ENCODE measurements at places on chromosomes 6 and 20.

DNA sequence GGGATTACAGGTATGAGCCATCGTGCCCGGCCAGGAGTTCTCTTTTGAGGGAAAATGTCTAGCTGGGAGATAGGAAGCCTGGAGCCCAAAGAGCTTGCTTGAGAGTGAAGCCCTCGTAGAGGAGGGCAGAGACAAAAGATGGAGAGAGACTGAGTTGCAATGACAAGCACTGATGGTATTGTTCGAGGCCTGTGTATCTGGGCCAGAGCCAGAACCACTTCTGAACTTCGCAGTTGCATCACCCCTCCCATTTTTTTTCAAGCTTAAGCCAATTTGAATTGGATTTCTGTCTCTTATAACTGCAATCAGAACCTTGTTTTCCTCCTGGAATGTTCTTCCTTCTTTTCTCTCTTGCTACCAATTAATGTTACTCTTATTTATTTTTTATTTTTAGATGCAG is 83.1 kb downstream of the KCNB1 start:
- no peak for DNase-seq

- DNase-seq: no peak
Observed at GRCh38 chr6:25750906-25751305, 3.6 kb upstream of the SLC17A4 start.

DNA sequence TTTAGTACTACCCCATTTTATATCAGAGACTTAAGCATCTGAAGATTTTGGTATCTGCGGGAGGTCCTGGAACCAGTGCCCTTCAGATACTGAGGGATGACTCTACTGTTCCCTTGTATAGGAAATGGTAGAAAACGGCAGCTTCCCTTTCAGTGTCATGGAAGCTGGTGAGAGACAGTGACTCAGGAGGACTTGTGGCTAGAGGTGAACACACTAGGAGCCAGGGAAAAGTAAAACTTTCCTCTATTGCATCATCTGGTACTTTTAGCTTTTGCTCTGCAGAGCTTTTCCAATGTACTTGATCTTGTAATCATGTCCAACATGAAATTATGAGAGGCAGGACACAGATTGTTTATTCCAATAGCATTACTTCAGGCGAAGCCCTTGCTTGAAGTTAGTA is 45.0 kb downstream of the RNF144B start:
- no peak for DNase-seq

DNA sequence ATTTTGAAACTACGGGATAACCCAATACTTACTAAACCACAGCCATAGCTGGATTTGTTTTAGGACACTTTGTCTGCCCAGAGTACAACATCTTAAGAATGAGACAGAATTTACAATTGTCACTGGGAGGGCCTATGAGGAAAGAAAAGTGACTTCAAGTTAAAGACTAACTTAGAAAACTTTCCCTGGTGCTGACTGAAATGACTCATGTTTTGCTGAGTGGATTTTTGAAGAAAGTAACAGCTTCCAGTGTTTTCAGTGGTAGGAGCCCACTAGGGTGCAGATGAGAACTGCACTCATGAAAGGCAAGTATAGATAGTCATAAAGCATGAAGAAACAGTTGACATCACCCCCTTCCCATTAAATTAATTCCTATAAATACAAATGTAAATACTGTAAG is 988.2 kb upstream of the MAP3K7 start:
- no peak for DNase-seq

DNA sequence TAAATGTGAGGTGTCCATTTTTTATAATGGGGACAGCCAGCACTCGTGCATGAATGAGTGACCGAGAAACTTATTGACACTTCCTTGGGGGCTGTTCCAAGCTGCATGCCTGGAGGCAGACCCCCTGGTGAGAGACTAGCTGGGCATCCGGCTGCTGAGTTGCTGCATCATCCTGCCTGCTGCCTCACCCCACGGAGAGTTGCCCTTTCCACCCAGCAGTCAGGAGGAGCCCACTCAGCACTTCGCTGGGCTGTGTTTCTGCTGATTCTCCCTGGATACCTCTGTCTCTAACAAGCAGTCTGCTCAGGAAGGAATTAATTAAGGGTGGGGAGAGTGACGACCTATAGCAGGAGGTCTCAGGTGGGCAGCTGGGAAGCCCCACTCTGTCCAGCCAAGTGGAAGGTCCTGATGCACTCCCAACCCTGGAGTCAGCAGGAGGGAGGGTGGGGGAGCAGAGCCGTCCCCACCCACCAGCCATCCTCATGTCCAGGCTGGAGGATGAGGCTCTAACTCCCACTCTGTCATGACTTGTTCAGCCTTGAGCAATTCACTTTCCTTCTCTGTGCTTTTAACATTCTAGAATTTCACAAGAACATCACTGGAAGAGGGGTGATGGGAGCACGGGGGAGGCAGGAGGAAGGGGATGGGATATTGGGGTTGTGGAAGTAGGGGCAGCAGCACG is 177.3 kb downstream of the LRFN2 start:
- no peak for DNase-seq

GRCh38 chr6:144284478-144284782 is 705 bp upstream of the UTRN start:
- no peak for DNase-seq

DNA sequence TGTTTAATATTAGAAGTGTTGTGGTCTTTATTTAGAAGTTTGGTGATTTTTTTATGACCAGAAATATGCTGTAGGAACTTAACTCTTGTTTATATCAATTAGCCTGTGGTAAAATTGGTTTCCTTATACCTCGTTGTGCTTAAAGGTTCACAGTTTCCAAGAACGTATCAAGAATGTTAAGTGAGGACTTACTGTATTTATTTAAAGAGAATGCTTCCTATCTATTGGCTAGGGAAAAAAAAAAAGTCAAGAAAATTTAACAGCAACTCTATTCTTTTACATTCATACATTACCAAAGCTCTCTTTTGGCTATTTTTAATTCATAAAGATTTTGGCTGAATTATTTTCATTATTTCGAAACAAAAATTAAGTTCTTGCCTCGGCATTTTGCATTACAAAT is 1.6 kb downstream of the KIAA0319 start:
- DNase-seq: no peak

- DNase-seq: no peak
Observed at GRCh38 chr20:21234806-21235483, 68.2 kb upstream of the XRN2 start.

GRCh38 chr20:18428490-18429173 is 38.2 kb downstream of the DZANK1 start:
- DNase-seq: no peak

- DNase-seq: no peak
Observed at GRCh38 chr6:147099974-147100373, 104.2 kb upstream of the STXBP5 start.

DNA sequence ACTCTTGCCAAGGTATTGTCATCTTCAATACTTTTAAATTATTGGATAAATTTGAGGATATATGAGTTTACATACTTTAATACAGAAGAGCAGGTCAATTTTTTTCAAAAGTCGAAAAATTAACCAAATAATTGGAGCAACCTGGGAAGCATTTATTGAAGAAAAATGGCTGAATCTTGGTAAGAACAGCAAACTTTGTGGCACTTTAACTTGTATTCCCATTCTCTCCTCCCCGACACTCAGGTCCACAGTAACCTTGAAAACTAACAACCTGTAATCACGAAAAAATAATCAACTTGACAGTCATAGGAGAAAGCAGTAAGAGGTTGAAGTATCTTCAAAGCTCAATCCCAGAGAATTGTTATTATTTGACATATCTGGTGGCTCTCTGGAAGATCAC is 55.6 kb downstream of the THEMIS start:
- no peak for DNase-seq

GRCh38 chr6:54440549-54440948 is 132.3 kb downstream of the TINAG start:
- DNase-seq: no peak

DNA sequence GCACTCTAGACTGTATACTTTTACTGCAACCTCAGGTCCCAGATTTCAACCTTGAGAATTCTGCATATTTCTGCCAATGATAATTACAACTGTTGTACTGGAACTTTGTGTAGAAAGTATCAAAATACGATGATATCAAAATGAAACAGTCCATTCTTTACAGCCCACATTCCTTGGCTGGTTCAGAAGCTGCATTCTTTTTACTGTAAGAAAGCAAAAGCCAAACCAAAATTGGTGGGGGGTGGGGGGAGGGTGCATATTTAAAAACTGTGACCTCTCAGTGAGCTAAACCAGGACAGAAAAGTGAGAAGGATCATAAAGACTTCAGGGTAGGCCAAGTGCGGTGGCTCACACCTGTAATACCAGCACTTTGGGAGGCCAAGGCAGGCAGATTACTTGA is 41.8 kb upstream of the UBR2 start:
- no peak for DNase-seq

- no peak for DNase-seq
Observed at GRCh38 chr6:73743081-73743480, 47.1 kb downstream of the CD109 start.

GRCh38 chr6:23323897-23324296 is 754.5 kb downstream of the HDGFL1 start:
- no peak for DNase-seq

DNA sequence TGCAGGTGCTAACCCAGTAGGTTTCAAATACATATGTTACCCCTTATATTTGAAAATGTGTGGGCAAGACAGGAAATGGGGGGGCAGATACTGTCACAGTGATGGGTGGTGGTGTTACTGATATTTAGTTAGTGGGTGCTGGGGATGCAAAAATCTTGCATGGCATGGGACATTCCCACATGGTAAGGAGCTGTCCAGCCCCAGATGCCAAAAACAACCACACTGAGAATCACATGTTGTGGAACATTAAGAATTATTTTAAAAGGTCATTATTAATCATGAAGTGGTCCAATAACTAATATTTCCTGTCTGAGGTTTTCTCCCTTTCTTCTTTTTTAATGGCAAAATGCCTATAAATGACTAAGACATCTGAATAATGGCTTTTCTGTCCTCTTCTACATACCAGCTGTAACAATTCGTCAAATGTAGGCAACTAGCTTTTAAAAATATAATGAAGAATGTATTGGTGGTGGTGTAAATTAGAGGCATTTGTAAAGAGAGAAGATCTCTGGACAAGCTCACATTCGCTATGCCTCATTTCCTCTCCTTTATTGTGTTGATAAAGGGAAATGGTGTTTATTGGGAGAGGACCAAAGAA is 57.3 kb upstream of the SLC35B3 start:
- no peak for DNase-seq

DNA sequence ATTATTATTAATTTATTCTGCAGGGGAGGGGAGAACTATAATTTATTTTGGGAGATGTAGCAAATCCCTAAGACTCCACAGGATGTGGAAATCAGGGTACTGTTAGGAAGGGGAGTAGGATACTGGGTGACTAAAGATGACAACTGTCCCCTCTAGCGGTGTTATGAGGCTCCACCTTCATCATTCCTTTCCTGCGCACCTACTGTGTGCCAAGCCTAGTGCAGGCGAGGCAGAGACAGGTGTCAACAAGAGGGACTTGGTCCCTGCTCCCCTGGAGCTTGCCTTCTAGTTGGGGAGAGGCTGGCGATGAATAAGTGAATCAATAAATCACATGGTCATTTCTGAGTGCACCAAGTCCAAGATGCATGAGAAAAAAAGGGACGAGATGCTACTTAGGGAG is 65.5 kb downstream of the STK35 start:
- no peak for DNase-seq

- no peak for DNase-seq
Observed at GRCh38 chr20:15039088-15039752, 701.8 kb upstream of the FLRT3 start.

DNA sequence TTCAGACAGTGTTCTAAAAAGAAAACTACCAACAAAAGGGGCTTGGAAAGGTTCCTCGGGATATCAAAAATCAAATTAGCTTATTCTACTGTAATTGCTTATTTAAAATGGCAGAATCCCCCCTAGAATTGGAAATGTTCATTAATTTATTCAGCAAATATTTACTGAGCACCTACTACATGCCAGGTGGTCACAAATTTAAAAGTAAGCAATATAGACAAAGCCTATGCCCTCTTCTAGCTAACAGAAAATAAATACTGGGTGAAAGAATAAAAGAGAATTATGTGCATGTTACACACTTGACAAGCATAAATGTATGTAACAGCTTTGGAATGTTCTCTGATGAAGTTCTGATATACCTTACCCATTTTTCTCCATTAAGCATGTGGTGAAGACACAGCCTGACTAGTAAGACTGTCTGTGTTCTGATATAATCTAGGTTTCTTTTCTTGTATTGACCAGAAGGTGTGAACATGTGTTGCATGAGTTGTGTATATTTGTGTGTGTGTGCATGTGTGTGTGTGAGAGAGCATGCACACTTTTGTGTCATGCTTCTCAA is 606.7 kb upstream of the CITED2 start:
- no peak for DNase-seq
